ENCODE measurements at places on chromosomes 1 and 21.

DNA sequence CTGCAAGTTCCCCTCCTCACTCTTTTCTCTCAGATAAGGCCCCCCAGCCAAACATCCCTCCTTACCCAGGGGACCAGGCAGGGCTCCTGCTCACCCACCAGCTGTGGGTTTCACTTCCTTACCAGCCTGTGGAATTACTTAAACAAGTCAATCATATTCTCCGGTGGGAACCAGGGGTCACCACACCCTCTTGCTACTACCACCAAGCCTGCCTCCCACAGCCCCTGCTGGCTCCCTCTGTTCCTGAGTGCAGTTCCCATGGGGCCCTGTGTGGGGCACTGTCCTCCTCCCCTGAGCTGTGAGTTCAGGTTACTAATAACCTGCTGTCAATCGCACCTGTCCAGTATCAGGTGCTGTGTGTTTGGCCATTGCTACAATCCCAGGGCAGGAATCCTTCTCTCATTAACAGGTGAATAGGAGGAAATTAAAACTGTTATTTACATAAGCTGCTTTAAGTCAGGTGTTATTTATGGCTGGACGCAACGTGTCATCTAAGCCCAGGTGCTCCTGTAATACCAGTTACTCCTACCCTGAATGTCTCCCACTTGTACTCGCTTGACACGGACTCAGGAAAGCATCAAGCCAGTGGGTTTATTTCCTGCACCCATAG, 53.1 kb upstream of the LBR start:
- DNase-seq, result no peak

- DNase-seq, result no peak
Observed at GRCh38 chr1:219283541-219283940, 109.9 kb downstream of the LYPLAL1 start.

DNA sequence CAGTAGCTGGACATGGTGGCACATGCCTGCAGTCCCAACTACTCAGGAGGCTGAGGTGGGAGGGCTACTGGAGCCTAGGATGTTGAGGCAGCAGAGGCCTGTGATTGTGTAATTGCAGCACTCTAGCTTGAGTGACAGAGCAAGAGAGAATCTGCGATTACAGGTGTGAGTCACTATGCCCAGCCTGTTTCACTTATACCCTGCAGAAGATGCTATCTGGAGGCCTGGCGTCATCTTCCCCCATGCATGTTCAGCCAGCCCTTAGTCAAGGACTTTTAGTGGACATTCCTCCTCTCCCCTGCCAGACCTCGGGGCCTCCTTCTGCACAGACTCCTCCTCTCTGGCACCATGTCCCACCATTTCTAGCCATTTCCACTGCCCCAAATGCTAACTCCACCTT, 36.3 kb upstream of the RCC2 start:
- no peak for DNase-seq

DNA sequence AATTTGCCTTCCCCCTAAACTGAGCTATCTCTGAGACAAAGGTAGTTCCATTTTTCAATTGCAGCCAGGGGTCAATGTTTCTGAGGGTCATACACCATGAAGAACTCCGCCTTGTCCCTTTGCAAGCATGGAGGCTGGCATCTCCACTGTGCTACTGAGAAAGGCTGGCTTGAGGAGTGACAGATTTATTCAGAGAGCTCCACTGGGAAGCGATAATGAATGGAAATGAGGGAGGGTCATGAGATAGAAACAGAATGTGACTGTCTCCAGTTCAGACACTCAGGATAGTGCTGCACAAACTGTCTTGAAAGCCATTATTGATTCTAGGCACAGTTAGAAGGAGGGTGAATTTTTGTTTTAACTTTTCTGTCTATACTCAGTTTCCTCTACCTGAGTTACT, 197.5 kb downstream of the ZNF326 start:
- DNase-seq, result no peak

GRCh38 chr1:172401477-172401876, 19.0 kb upstream of the C1orf105 start:
- no peak for DNase-seq

- DNase-seq, result no peak
Observed at GRCh38 chr1:212305342-212305741, 20.1 kb downstream of the PPP2R5A start.

GRCh38 chr1:6059866-6060265, 14.2 kb downstream of the KCNAB2 start:
- no peak for DNase-seq
